ENCODE measurements at places on chromosomes 7 and 10.

DNA sequence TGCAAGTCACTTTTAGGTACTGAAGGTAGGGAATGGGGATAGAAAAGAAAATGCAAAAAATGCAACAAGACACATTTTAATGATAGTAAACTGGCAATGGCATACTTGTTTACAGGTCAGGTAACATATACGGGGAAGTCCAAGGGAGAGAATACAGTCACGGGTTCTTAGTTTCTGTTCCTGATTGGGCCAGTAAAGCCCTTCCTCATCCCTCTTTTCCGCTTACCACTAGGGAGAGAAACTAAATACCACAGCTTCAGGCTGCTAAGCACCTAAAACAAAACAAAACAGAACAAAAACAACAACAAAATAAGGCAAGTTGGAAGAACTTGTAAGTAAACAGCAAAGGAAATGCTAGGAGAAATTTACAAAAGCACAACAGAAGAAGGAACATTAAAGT, 65.2 kb upstream of the OGDHL start:
- DNase-seq, result no peak

DNA sequence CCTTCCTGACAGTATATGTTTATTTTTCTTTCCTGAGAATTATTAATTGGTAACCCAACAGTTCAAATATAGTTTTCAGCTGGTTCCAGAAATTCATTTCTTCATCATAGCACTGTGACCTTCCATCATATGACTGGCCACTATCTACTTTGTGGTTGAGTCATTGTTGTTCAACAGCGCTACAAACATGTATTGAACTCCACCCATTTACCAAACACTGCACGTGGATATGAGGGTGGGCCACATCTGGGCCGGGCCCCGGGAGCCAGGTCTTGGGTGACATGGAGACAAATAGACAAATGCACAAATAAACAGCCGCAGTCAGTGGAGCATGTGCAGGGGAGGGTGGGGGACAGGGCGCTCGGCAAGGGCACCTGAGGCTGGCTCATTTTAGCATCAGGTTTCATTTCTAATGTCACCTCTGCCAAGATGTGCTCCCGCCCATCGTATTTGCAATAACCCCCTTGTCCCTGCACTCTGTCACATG, 24.0 kb upstream of the EEPD1 start:
- DNase-seq, result no peak

DNA sequence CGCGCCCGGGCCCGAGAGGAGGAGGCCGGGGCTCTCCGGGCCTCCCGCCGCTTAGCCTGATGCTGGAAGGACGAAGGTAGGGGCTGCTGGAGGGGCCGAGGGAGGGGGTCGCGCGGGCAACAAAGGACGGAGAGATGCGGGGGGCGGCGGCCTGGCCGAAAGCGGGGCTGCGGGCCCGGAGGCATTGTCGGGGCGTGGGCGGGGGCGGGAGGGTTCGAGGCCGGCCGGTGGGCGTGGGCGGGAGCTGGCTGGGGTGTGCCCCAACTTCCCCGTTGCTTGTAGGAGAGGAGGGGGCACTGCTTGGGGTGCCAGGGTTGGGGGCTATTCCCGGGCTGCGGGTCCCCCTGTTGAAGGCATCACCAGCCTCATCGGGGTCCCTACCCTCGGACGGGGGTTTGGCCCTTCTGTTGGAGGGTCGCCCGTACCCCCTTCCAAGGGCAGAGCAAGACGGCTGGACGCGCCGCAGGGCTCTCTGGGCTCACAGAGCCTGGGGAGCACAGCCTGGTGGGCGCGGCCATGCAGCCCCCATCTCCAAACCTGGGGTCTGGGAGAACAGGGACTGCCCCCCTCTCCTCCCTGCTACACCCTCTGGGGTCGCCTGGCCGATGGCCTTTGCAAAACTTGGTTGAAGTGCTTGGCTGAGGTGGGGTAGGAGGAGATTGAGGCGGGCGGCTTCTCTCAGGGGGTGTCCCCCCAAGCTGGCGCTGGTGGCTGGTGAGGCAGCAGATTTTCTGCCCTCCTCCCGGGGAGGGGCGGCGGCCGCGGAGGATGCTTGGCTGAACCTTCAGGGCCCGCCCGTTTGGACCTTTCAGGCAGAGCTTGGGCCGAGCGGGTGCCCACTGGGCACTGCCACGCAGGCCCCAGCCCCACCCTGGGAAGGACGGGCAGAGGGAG, 699 bp downstream of the CLIP2 start:
- peak; percentile 16 for DNase-seq

GRCh38 chr7:36615852-36616540, 108.3 kb downstream of the AOAH start:
- no peak for DNase-seq

DNA sequence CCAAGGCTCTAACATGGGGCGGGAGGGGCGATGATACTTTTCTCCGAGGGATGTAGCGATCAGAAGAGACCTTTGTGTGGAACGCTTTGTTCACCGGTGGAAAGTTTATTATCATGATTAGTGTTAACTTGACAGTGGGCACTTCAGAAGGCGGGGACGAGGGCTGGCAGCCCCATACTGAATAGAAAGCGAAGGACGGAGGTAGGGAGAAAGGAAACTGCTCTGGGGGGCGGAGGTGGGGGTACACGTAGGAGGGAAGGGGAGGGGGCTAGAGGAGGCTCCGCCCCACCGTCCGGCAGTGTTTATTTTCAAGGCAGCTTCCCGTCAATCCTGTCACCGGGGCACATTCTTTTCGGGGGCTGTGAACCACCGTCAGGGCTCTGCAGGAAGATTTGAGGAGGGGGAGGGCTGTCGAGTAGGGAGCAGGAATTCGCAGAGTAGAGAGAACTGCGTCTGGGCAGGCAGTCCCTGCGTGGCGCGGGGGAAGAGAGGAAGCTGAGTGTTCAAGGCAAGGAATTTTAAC, 9.4 kb upstream of the NKX2-3 start:
- DNase-seq, result no peak

GRCh38 chr7:151451626-151452571, 12.0 kb upstream of the CRYGN start:
- no peak for DNase-seq

GRCh38 chr7:99123571-99124033, 20.3 kb downstream of the SMURF1 start:
- no peak for DNase-seq

- no peak for DNase-seq
Measured at GRCh38 chr10:33290321-33291052, 44.0 kb downstream of the NRP1 start.

- DNase-seq, result no peak
Measured at GRCh38 chr7:116316838-116317628, 106.7 kb downstream of the TES start.

DNA sequence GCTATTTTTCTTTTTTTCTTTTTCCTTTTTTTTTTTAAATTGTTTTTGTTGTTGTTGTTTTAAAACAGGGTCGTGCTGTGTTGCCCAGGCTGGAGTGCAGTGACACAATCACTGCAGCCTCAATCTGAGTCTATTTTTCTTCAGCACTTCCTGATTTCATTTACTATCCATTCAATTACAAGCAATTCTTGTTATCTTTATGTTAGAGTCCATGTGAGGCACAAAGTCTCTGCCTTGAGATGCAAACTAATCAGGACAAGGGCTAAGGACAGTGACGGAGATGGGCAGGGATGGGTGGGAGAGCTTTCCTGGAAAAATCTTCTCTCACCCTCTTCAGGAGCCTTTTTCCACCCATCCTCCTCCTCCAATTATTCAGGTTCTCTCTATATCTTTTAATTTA, 157.3 kb upstream of the AUTS2 start:
- no peak for DNase-seq

GRCh38 chr10:17793823-17794644, 15.1 kb upstream of the MRC1 start:
- DNase-seq, result no peak

- DNase-seq, result no peak
Measured at GRCh38 chr7:135942614-135943013, 34.5 kb downstream of the MTPN start.

All from CD4-positive, alpha-beta T cell treated with Interleukin-15 for 4 hours (primary cell).